ENCODE measurements at places on chromosomes 6 and 20. TPM values are rescaled to one million over a fixed set of nuclear protein-coding genes. Genes with fewer than 3 reads are reported as not detected.
A peak's percentile ranks its signal among the peaks of the same experiment; 100 is the strongest.

Gene SDC4
- total RNA-seq, result 118 TPM

Gene DEF6
- total RNA-seq, result 19.5 TPM

Gene VIP
- total RNA-seq, result 3.0 TPM

Gene SLC22A23
- 46.0 TPM for total RNA-seq

Gene THBS2
- total RNA-seq, result 21.9 TPM

Gene C20orf141
- not detected for total RNA-seq

Gene PCSK2
- total RNA-seq, result 2.6 TPM

Gene GTSF1L
- not detected for total RNA-seq

Gene FAM162B
- total RNA-seq, result 2.7 TPM

Gene FOXQ1
- 11.5 TPM for total RNA-seq

Gene MACROD2
- total RNA-seq, result 7.5 TPM

- no peak for DNase-seq
These were observed 23.6 kb downstream of the FOXO3 start for GRCh38 chr6:108584323-108584722.

- DNase-seq, result no peak
These were observed 236.9 kb downstream of the ATXN1 start for GRCh38 chr6:16524380-16524707.

GRCh38 chr20:22353586-22353985, 230.8 kb downstream of the FOXA2 start:
- no peak for DNase-seq

GRCh38 chr6:138226700-138227315, 8.5 kb upstream of the PBOV1 start:
- no peak for DNase-seq

- no peak for DNase-seq
These were observed 2.6 kb upstream of the TBX18 start for GRCh38 chr6:84766799-84767525.

- DNase-seq, result no peak
These were observed 917.7 kb downstream of the PHF3 start for GRCh38 chr6:64553249-64553786.

- DNase-seq, result peak; percentile 58
These were observed 35.6 kb upstream of the KCNK16 start for GRCh38 chr6:39357998-39358686.

- DNase-seq, result no peak
These were observed 322.0 kb upstream of the FKBP1C start for GRCh38 chr6:62889240-62889639.

DNA sequence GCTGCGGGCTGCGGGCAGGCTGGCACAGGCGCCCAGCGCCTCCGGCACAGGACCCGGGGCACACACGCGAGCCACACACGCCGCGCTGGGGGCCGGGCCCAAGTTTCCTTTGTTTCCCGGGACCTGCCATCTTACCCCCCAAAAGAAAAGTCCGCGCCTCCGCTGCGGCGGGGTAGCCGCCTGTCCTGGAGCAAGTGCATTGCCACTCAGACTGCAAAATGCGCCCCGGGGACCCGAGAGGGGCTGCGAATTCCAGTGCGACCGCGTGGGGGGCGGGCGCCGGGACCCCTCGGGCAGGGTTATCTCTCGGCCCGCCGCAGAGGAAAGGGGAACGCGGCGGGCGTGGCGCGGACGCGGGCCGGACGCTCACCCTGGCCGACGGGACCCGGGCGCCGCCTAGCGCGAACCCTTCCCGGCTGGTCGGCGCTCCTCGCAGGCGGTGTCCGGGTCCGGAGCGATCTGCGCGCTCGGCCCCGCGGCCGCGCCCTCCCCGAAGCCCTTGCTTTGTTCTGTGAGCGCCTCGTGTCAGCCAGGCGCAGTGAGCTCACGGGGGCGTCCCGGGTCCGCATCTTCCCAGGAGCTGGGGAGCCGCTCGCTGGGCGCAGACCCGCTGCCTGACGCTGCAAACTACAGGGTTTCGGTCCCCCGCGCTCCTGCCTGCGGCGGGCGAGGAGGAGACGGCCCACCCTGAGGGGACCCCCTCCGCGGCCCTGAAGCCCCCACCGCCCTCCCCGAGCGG, 639 bp upstream of the CD24 start:
- peak; percentile 53 for DNase-seq

DNA sequence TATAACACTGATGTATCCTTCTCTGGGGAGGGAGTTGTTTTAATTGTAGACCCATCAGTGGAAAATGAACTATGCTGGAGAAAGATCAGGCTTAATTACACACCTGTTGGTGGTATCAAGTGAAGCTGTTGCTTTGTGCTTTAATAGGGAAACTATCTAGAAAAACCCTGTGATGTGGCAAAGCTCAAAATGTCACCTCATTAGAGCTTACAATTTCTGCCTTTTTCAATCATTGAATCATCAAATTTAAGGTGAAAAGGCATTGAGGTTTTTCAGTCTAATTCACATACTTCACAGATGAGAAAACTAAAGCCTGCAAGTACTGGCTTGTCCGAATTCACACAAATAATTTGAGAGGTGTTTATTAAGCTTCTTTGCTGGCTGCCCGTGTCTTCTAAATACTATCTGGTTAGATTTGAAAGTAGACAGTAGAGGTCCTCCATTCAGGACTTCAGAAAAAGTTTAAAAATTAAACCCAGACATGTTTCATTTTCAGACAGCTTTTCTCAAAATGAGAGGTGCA, 143.3 kb upstream of the MAP3K7 start:
- no peak for DNase-seq

- peak; percentile 89 for DNase-seq
These were observed at the start of gene SERPINB1 for GRCh38 chr6:2841264-2842138. TSS of gene SERPINB1 (minus strand) at chr6:2841863. CDS start at chr6:2840586, 1,277 bp downstream.

GRCh38 chr20:2408111-2408510, 27.4 kb downstream of the TGM6 start:
- no peak for DNase-seq

- DNase-seq, result peak; percentile 27
These were observed 46.7 kb upstream of the MOCS1 start for GRCh38 chr6:39980839-39981580.

- DNase-seq, result no peak
These were observed 16.9 kb downstream of the UCKL1 start for GRCh38 chr20:63939061-63939935.

DNA sequence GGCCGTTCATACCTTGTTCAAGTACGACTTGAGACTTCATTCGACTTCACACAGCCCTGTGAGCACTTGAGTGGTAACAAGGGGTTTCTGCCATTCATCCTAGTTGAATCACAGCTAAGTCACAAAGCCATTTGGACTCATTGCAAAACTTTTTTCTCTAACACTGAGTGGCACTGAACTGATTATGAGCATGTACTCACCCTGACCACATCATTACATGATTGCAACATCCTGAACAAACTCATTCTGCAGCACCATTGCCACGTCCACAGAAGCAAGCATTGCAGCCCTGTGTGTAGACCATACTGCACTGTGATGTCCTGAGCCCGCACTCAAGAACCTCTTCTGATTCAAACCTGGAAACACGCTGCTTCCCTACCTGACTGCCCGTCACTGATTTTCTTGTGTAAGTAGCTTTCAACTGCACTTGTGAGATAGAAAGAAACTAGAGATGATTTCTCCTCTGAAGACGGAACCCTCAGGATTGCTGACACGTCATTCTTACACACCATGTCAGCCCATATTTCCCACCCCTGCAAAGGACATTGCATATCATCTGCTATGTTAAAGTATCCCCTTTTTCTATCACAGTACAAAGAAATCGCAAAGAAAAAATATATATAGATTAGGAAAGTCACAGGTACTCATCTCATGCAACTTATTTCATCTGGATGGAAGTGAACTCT, 81.6 kb downstream of the C6orf118 start:
- DNase-seq, result no peak

- DNase-seq, result no peak
These were observed 17.7 kb downstream of the SNX9 start for GRCh38 chr6:157840776-157841175.

DNA sequence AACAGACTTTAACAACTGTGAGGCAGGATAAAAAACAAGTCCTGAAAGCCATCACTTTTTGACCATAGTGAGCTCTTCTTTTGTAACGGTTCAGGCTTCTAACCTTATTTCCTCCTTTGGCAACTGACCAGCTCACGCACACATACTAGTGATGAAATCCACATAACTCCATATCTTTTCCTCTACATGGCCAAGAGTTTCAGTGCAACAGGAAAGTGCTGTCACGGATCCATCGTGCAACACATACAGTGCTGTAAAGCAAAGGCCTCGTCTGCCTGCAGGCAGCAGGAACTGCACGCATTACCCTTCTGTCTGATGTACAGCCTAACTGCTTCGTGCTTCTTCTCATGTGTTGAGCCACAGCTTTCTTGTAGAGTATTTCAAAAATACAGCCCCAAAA, 108.5 kb downstream of the EPM2A start:
- DNase-seq, result no peak

- DNase-seq, result no peak
These were observed 50.3 kb downstream of the SNAI1 start for GRCh38 chr20:50032955-50033666.

DNA sequence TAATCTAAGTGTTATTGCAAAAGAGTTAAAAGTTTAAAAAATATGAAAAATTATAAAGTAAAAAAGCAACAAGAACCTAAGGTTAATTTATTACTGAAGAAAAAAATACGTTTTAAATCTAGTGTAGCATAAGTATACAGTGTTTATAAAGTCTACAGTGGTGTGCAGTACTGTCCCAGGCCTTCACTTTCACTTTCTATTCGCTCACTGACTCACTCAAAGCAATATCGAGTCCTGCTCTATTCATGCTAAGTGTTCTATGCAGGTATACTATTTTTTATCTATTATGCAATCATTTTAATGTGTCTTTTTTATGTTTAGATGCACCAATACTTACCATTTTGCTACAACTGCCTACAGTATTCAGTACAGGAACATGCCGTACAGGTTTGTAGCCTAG, 113.0 kb downstream of the MANEA start:
- DNase-seq, result no peak

- peak; percentile 50 for DNase-seq
These were observed 80.0 kb upstream of the ATXN1 start for GRCh38 chr6:16841241-16841640.

- no peak for DNase-seq
These were observed 190.0 kb downstream of the UBE3D start for GRCh38 chr6:82875573-82876185.

DNA sequence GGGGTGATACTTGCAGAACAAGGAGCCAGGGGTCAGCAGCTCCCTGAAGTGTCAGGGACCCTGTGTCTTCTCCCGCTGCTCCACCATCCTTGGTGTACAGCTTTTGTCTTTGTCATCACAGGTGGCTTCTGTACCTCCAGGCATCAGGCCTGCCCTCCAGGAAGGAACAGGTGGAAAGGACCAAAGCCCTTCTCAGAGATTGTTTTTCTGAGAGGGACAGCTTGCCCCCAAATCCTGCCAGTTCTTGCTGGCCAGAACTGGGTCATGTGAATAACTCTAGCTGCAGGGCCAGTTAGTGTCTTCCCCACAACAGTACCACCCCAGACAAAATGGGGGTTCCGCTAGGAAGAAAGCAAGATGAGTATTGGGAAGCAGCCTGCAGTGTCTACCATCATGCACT, 31.4 kb downstream of the SNPH start:
- DNase-seq, result no peak

DNA sequence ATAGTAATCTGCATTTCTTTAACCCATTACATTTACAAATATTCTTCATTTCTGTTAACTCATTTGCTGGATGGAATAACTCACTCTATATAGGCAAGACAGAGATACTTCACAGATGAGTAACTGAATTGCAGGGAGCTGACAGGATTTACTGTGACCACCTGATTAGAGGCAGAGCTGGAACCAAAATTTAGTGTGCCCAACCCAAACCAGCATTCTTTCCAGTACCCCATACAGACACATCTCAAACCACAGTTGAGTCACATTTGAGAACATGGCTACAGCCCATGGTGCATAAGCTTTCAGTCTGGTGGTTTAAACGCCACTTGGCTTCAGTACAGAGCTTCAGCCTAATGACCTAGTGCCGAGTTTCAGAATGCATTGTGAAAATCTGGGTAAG, 138.4 kb upstream of the TENT5A start:
- no peak for DNase-seq

- DNase-seq, result no peak
These were observed 602.3 kb downstream of the PTPRT start for GRCh38 chr20:42587427-42587826.

DNA sequence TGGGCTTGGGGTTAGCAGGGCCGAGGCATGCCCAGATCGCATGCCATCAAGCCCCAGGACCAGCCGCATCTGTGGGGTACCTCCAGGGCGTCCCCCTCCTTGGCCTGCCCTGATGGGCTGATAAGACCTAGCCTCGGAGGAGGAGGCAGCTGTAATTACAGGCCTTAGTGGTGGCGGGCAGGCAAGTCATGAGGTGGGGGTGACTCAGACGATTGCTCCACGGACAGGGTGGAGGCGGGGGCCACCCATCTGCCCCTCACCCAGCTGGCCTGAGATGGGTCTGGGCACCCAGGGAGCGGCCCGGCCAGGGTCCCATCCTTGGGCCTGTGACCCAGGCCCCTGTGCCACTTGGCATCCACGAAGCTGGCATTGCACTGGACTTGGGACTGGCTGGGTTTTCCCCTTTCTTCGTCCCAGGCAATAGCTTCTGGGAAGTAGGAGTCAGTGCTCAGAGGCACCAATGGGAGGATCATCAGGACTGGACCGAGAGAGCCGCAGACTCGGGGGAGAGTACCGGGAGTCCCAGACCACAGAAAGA, 57.5 kb downstream of the CEBPB start:
- DNase-seq, result no peak

GRCh38 chr6:36025932-36026327, 1.5 kb upstream of the SLC26A8 start:
- no peak for DNase-seq

DNA sequence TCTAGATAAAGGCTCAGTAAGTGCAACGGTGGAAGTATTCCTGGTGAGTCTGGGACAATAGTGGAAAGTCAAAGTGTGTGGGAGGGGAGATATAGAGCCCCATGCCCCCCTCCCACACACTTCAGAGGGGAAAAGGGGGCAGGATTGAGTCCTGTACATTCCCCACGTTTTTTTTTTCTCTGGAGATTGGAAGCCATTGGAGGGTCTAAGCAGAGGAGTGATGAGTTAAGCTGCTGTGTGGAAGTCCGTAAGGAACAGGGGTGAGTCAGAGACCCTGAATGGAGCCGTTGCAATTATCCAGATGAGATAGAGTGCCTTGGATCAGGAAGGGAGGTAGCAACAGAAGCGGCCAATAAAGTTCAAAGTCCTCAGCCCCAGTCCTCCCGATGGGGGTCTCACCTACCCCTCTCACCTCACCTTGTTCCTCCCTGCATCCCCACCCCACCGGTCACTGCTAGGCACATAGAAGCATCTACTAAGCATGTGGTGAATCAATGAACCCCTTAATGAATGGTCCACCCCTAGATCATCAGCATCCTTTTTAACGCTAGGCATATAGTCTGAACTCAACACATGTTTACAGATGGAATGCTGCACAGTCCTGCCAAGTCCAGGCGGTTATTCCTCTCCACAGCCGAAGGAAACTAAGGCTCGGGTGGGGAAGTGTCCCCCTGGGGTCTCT, 662 bp upstream of the SLC9A8 start:
- no peak for DNase-seq

- DNase-seq, result no peak
These were observed 36.8 kb upstream of the ZBP1 start for GRCh38 chr20:57656821-57657534.

All from mucosa of gallbladder (tissue), 1 donor.